ENCODE measurements at places on chromosomes 3 and 15.

DNA sequence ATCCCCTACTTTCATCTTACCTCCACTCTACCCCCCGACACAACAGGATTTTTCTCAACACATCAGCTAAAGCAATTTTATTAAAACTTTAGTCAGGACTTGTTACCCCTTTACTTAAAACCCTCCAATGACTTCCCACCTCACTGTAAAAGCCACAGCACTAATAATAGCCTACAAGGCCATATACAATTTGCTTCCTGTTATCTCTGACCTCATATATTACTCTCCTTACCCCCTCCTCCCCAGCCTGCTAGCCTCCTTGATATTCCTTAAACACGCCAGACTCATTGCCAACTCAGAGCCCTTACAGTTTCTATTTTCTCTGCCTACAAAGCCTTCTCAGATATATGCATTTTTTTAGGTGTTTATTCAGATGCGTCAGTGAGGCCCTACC lies 54.4 kb downstream of the DCUN1D1 start:
- no peak for DNase-seq

DNA sequence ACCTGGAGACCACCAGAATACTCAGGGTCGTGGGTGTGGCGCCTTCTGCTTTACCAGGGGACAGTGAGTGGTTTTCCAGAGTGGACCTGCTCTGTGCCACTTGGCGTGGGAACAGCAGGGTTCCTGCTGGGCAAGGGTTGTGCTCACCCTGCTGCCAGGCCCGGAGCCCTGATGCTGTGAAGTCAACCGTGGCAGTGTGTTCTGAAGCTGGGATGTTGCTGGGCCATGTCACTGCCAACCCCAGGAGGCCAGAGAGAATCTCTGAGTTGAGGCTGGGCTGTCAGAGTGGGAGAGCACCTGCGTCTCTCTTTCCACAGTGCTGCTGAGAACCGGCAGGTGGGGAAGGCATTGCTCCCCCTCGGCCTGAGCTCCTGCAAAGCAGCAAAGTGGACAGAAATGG lies 48.7 kb downstream of the FBLN2 start:
- DNase-seq: no peak

DNA sequence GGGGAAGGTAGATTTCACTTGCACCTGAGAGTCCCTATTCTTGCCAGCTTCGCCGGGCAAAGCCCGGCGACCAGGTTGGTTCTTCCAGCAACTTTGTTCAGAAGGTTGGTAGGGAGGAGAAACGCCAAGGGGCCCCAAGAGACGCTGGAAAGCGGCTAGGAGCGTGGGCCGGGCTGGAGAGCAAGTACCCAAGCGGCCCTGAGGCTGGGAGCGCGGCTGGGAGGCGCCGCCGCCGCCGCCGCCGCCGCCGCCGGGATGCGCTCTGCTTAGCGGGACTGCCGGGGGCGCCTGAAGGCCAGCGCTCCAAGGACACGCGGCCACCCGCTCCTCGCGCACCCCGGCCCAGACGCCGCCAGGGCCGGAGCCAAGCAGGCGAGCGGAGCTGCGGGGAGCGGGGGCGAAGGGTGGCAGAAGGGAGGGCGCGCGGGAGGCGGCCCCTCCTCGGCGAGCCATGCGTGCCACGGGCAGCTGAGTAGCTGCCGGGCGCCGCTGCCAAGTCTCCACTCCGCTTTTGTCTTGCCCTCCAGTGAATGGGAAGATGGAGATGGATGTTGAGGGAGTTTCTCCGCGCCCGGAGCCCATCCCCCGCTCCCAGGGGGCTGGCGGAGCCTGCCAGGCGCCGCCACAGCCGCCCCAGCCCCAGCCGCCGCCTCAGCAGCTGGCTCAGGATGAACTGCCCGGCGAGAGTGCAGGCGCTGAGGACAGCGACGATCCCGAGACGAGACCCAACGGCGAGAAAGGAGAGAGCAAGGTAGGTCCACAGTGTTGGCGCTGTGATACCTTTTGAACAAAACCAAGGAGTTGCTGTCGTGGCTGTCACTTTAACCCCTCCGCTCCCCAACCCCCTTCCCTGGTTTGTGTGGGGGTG lies 227.4 kb upstream of the AZI2 start:
- no peak for DNase-seq

- no peak for DNase-seq
Observed at GRCh38 chr3:149134575-149134974, 5.1 kb downstream of the HPS3 start.

DNA sequence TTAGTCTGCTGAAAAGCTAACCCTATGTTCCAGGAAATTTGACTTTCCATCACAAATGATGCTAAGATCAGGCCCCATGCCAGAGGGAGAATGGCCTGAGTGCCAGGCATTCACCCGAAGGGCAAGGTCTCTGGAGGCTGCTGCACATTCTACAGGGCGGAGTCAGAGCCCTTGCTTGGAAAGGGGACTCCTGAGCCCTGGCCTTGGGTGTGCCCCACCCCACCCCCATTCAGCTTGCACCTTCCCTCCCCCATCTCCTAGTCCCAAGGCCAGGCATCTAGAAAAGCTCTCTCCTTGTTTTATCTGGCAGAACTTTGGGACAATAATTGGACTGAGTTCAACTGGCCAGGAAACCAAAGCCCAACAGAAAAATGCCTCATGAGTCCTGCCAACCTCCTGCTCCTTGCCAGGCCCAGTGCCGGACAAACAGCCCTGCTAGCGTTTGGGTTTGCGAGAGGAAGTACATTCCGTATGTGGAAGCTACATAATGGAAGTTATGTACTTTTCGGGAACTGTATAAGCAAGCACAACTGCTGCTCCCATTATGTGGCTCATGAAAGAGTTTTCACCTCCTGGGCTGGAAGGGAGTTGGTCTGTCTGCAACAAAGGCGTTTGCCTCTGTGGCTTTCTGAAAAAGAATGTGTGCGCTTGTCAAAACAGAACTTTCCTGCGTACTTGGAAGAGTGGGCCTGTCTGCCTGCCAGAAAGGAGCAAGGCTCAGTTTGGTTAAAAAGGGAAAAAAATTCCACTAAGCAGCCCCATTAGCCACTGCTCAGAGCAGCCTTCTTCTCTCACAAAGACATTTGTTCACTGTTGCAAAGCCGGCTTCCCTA lies 321.5 kb upstream of the CTNNB1 start:
- no peak for DNase-seq

GRCh38 chr3:143118630-143119008 lies 952 bp upstream of the CHST2 start:
- no peak for DNase-seq

DNA sequence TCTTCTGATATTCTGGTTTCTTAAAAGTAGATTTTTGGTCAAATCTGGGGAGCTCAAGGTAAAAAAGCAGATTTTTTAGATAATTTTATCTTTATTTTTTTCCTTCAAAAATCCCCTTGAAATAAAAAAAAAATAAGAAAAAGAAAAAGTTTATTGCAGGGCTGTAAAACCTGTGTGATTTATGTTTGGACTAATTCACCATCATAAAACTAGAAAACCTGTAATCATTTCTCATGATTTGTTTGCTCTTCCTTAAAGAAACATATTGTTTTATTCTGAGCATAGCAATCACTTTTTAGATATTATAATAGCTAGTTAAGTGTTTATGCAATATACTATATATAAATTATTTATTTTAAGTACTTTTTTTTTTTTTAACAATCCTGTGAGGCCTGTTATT lies 68.0 kb downstream of the NEO1 start:
- no peak for DNase-seq

- DNase-seq: no peak
Observed at GRCh38 chr3:120071259-120071658, 23.0 kb downstream of the GSK3B start.

DNA sequence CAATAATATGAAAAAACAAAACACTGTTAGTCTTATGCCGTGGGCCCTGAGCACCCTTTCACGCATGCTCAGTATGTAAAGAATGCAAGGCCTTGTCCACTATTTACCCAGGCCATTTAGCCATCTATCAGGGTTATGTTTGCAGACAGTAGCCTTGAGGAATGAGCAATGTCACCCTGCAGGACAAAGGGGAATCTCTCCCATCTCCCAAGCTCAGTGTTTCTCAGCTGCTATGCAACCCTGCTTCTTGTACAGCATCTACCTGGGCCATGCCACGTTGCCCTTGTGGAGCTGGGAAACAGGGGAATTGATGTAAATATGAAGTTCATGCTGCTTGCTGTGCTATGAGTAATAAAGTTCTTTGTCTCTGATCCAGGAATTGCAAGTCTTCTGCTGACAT lies 51.5 kb upstream of the SLCO2A1 start:
- DNase-seq: no peak

GRCh38 chr3:37395286-37395685 lies 220.9 kb upstream of the LRRFIP2 start:
- DNase-seq: no peak

DNA sequence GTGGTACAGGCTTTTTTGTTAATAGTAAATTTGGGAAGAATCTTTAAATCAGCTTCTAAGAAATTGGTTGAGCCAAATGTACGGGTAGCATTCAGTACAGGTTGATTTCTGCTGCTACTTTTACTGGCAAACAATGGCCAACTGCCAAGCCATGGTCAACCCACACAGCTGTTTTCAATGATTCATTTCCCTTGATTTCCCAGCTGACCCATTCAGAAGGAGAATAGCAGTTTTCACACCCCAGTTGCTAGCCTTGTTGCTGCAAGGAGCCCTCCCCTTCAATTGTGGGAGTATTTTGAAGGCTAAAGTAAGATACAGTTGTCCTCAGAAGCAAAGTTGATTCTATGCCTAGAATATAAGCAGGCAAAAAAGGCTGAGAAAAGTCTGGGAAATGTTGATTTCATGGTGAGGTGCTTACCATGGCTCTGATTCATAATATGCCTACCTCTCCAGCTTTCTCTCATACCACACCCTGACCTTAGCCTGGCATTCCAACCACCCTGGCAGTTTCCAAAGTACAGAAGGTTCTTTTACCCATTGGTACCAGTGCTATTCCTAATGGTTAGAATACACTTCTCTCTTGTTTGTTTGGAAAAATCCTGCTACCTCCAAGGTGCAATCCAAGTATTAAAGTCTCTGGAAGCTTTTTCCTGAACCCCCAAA lies 320.3 kb upstream of the TGFBR2 start:
- no peak for DNase-seq

DNA sequence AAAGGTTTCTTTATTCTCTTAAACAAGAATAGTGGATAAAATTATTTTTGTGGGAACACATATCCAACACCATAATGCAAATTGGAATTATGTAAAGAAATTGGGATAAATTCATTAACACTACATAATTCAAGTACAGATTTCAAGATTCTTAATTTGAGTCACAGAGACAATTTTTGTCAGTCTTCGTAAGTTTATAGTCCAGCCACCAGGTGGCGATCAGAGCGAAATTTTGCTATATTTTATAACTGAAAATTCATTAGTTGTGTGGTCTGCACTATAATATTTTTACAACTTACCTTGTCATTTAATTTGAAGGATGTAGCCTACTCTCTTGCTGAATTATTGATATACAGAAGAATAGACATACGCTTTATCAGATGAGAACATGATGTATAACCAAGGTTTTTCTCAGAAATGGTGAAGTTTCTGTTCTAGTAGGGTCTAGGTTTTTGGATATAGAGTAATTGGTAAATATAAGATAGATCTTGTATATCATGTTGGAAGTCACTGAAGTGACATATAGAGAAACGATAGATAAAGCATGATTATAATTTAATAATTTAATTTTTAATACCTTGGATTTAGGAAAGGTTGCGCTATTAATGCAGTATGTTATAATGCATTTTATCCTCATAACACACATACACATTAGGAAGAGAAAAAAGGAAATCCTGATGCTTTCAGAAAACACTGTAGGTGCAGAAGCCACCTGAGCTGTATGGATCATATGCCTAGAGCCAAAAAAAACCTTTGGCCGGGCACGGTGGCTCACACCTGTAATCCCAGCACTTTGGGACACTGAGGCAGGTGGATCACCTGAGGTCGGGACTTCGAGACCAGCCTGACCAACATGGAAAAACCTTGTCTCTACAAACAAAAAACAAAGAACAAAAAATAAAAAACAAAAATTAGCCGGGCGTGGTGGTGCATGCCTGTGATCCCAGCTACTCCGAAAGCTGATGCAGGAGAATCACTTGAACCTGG lies 31.7 kb downstream of the PLSCR4 start:
- no peak for DNase-seq

DNA sequence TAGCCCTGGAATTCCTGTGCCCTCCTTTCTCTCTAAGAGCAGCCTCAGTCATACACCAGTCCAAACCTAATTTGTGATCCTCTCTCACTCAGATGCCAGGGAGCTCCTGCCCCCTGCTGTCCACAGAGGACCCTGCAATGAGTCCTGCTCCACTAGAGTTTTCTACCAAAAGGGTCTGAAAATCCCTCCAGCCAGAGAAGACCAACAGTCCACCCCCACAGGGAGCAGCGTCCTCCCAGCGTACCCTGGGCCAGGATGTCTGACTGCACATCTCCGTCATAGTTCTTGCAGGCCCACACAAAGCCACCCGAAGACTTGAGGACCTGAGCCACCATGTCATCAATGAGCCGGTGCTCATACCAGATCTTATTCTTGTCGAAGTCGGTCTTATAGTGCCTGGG lies 15.4 kb downstream of the IDH2 start:
- DNase-seq: peak; percentile 52

- DNase-seq: no peak
Observed at GRCh38 chr3:23481011-23481615, 278.0 kb downstream of the UBE2E2 start.

DNA sequence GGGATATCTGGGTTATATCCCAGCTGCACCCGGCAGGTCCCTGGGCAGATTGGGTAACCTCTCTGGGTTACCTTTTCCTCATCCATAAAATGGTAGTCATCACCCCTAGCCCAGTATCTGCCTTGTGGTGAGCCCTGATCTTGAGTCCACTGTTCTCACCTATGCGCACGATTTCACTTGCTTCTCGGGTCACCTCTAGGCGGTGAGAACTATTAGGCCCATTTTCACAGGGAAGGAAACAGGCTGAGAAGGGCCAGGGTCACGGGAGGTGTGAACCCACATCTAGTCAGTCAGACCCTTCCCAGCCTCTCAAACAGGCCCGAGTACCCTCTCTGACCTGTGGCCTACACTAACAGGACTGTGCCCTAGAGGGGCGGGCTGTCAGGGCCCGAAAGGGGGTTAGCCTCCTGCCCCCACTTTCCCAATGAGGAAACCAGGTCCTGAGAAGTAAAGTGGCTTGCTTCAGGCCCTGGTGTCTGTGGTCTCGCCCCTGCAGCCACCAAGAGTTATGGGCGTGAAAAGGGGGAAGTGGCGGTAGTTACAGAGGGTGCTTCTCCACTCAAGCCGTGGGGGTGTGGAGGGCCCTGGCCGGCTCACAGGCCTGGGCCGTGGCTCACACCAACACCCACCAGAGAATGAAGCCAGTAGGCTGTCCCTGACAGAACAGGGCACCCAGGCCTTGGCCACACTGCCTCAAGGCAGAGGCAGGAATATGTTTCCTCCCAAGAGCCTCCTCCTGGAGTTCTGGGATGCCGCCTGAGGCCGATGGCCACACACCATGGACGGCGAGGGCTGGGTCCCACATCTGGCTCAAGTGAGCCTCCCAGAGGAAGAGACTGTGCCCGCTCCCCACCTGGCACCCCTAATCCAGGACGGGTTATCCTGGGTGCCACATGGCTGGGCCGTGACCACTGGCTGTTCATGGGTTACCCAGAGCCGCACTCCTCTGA lies 19.5 kb downstream of the PSTPIP1 start:
- no peak for DNase-seq

- DNase-seq: no peak
Observed at GRCh38 chr3:128098234-128098633, 25.4 kb downstream of the RUVBL1 start.

- no peak for DNase-seq
Observed at GRCh38 chr3:55946574-55947160, 459.6 kb upstream of the WNT5A start.
